ENCODE measurements at places on chromosomes 11 and 22.

DNA sequence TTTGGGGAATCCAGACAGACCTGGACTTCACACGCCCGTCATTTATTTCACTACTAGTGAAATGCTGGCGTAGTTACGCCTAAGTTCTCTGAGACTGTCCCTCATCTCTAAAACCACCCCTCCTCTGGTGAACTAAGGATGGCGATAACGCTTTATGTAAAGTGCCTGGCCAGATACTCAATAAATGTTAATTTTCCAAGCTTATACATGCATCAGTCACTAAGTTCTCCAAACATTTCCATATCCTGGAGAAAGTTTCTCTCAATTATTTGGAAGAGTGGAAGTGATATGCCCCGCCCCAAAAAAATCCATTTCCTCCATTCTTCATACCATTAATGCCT, 1.1 kb upstream of the FBXO3 start:
- DNase-seq = no peak

GRCh38 chr11:120587299-120587698, 75.8 kb downstream of the GRIK4 start:
- no peak for DNase-seq

GRCh38 chr11:130157101-130157500, 2.5 kb upstream of the ST14 start:
- DNase-seq = peak; percentile 81

GRCh38 chr22:45290410-45290936, 5.7 kb downstream of the UPK3A start:
- DNase-seq = peak; percentile 25

DNA sequence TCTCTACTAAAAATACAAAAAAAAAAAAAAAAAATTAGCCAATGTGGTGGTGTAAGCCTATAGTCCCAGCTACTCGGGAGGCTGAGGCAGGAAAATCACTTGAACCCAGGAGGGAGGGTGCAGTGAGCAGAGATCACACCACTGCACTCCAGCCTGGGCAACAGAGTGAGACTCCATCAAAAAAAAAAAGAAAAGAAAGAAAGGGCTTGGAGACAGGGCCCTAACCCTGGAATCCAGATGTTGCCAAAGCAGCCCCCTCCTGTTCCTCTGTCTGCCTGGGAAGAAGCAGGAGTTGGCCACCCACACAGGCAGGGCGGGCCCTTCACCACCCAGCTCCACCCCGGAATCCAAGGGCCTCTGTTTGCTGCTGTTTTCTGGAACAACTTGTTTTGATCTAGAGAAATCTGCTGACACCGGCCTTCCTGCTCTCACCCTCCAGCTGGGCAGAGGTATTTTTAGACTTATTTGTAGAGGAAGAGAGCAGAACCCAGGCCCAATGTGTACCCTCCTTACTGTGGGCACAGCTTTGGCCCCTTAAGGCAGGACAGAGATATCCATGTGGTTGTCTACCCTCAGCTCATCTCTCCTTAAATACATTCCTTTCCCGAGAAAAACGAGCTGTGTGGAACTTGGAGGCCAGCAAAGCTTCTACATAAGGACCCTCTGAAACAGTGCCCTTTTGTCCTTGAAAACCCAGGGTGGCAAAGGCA, 2.7 kb upstream of the NEAT1 start:
- DNase-seq = peak; percentile 98

- no peak for DNase-seq
Observed at GRCh38 chr11:104916442-104916841, 18.2 kb upstream of the CASP12 start.

DNA sequence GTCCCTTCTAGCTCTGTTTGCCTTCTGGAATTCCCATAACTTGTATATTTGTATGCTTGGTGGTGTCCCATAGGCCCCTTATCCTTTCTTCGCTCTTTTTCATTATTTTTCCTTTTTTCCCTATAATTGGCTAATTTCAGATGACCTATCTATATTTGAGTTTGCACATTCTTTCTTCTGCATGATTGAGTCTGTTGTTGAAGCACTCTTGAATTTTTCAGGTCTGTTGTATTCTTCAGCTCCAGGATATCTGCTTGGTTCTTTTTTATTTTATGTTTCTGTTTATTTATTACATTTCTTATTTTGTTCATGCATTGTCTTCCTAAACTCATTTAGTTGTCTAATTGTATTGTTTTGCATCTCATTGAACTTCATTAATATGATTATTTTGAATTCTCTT, 28.0 kb downstream of the NCAM1 start:
- no peak for DNase-seq

GRCh38 chr11:132142121-132142520, 771.7 kb downstream of the NTM start:
- DNase-seq = no peak

DNA sequence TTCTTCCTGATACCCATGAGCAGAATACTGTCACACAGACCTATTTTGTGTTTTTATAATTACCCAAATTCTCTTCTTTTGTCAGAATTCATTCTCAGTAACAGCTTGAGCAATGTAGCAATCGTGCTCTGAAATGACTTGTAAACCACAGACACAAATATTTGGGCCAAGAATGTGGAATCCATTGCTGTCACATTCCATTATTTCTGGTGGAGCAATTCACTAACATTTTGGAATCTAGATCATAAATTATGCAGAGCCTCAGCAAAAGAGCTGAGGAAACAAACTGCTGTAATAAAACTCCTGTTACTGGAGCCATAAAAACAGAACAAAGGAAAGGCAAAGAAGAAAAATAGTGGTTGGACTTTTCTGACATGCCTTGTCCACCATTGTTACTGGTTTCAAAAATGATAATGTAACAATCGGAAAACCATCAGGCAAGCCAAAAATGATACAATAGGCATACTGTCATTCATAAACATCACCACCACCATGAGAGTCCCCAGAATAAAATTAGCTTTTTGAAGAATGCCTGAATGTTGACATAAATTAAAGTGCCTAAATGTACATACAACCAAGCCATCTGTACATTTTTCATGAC, 223.4 kb upstream of the PITPNB start:
- peak; percentile 95 for DNase-seq

DNA sequence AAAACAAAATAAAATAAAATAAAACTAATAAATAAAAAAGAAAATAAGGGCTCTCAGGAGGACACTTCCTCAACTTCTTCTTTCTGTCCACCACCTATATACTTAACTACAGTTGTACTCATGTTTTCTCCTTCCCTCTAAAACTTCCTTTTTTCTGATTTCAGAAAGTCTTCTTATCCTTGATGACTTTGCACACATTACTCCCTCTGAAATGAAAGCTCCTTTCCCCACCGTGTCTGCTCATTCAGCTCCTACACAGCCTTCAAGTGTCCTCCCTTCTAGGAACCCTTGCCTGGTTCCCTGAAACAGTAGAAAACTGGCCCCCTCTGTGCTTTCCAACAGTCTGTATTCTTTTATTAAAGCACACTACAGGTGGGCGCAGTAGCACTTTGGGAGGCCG, 18.3 kb upstream of the DDX17 start:
- no peak for DNase-seq

GRCh38 chr11:128207861-128208321, 379.5 kb downstream of the ETS1 start:
- peak; percentile 100 for DNase-seq

DNA sequence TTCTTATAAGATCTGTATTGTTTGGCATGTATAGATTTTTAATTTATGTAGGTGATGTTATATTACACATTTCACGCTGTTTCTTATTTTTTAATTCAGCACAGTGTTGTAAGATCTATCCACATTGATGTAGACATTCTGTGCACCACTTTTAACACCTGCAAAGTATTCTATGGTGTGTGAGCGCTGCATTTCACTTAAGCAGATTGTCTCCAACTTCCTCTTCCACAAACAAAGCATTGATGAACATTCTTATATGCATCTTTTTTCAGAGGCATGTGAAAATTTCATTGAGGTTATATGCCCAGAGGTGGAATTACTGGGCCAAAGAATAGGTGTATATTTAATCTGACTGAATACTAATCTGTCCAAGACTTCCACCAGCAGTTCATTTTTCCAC, 3.4 kb upstream of the POU2AF1 start:
- DNase-seq = no peak

- DNase-seq = no peak
Observed at GRCh38 chr11:17391493-17392355, 3.3 kb upstream of the KCNJ11 start.

- no peak for DNase-seq
Observed at GRCh38 chr22:29797351-29797750, 30.2 kb downstream of the UQCR10 start.

- DNase-seq = no peak
Observed at GRCh38 chr11:15565880-15566279, 451.2 kb downstream of the INSC start.

GRCh38 chr11:44780940-44781631, 54.3 kb downstream of the TSPAN18 start:
- peak; percentile 74 for DNase-seq

Measured in fibroblast of pulmonary artery (primary cell).